ENCODE measurements at places on chromosomes 12 and 14.

GRCh38 chr14:74697543-74697942, 15.3 kb downstream of the AREL1 start:
- DNase-seq: no peak

- DNase-seq: no peak
These were observed 31.8 kb downstream of the SLC16A7 start for GRCh38 chr12:59627582-59627981.

- peak; percentile 25 for DNase-seq
These were observed 2.0 kb downstream of the SP1 start for GRCh38 chr12:53381731-53382630.

DNA sequence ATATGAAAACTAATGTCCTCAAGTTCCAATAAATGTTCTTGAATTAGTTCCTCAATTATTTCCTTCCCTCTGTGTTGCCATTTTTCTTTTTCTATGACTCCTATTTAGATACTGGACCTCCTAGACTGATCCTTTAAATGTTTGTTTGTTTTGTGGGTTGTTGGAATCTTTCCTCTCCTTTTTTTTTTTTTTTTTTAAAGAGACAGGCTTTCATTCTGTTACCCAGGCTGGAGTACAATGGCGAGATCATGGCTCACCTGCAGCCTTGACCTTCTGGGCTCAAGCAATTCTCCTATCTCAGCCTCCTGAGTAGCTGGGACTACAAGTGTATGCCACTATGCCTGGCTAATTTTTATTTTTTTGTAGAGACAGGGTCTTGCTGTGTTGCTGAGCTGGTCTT, 9.6 kb downstream of the PRKAG1 start:
- no peak for DNase-seq

- no peak for DNase-seq
These were observed 88.9 kb upstream of the FRMD6 start for GRCh38 chr14:51562816-51563215.

- no peak for DNase-seq
These were observed 76.1 kb downstream of the METTL25 start for GRCh38 chr12:82434392-82434911.

DNA sequence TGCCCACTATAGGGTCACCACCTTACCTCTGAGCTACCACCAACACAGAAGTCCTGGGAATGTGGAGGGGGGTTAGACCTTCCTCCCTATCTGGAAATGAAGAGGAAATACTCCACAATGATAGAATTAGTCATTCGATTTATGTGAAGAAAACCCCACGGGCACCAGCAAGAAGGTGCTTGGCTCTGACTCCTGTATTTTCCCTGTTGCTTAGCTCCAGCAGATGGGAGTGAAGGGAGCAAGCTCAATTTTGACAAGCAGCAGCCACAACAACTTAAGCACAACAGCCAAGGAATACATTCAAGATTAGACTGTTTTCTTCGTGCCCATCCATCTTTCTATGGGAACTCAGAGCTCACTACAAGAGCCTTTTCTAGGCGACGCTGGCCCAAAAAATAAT, 191.7 kb downstream of the SPTSSA start:
- no peak for DNase-seq

DNA sequence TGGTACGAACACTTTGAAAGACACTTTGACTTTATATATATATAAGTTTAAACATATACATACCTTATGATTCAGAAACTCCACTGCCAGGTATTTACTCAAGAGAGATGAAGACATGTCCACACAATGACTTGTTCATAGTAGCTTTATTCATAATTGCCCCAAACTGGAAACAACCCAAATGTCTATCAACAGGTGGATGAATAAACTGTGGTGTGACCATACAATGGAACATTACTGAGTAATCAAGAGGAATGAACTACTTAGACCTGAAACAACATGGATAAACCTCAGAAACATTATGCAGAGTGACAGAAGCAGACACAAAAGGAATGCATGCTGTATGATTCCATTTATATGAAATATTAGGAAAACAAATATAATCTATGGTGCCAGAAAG, 71.1 kb downstream of the PPP1R36 start:
- no peak for DNase-seq

DNA sequence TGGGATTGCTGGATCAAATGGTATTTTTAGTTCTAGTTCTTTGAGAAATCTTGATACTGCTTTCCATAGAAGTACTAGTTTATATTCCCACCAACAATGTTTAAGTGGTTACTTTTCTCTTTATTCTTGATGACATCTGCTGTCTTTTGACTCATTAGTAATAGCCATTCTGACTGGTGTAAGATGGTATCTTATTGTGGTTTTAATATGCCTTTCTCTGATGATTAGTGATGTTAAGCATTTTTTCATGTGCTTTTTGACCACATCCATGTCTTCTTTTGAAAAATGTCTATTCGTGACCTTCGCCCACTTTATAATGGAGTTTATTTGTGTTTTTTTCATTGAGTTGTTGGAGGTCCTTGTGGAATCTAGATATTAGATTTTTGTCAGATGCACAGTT, 865.7 kb downstream of the SLC6A15 start:
- DNase-seq: no peak

- no peak for DNase-seq
These were observed 44.7 kb upstream of the GNPNAT1 start for GRCh38 chr14:52836063-52836462.

DNA sequence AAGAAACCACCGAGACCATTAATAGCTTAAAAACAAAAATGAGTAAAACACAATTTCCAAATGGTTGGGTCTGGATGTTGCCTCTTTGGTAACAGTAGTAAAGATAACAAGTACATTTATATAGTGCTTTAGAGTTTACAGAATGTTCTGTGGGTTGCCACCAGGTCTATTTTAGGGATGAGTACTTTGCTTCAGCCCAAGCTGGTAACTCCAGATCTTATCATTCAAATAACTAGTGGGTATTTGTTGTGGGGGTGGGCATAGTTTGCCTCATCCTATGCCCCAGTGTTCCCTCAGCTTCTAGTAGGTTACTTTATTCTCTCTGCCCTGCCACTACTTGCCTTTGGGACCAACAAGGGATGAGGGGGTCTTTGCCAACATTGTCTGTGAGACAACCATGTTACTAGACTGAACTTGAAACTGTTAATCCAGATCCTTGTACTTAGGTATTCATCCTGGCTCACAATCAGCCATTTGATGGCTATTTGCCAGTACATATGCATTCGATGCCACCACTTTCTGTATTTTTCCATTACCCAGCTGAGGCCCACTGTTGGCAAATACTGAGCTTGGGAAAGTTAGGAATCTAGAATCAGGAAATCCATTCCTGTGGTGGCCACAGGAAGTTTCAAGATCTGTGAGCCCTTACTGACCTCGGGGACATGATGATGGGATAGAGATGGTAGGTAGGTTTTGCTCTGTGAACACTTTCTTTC, 17.6 kb upstream of the AKAP6 start:
- DNase-seq: no peak

- no peak for DNase-seq
These were observed 6.6 kb downstream of the DLK1 start for GRCh38 chr14:100733152-100733850.

GRCh38 chr12:13379531-13380188, 183.1 kb downstream of the EMP1 start:
- no peak for DNase-seq

GRCh38 chr12:464484-465267, 4.9 kb downstream of the B4GALNT3 start:
- no peak for DNase-seq

GRCh38 chr12:56728139-56728861, 3.2 kb upstream of the NACA start:
- no peak for DNase-seq

DNA sequence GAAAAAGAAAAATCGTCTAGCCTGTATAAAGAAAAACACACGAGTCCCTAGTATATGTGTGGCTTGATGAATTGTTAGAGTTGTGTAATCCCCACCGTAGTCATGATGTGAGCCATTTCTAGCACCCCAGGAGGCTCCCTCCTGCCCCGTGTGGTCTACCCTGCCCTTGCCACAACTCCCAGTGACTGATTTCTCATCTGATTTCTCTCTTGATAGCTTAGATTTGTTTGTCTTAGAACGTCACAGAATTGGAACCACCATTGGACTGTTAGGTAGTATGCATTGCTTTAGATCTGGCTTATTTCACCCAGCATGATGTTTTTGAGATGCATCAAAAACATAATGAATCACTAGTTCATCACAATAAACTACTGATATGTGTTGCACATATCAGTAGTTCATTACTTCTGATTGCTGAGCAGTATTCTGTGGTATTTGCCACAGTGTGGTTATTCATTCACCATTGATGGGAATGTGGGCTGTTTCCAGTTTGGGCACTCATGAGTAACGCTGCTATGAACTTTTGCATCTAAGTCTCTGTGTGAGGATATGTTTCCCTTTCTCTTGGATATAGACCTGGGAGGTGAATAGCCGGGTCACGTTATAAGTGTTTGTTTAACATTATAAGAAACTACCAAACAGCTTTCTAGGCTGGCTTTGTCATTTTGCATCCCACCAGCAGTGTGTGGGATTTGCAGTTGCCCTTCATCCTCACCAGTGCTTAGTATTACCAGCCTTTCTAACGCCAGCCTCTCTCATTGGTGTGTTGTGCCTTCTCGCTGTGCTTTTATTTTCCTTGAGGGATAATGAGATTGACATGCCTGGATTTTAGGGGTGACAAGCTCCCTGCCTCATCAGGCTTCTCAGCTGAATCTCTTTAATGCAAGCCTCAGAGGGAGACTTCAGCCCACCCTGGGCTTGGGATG, 31.9 kb upstream of the NCOR2 start:
- DNase-seq: no peak

DNA sequence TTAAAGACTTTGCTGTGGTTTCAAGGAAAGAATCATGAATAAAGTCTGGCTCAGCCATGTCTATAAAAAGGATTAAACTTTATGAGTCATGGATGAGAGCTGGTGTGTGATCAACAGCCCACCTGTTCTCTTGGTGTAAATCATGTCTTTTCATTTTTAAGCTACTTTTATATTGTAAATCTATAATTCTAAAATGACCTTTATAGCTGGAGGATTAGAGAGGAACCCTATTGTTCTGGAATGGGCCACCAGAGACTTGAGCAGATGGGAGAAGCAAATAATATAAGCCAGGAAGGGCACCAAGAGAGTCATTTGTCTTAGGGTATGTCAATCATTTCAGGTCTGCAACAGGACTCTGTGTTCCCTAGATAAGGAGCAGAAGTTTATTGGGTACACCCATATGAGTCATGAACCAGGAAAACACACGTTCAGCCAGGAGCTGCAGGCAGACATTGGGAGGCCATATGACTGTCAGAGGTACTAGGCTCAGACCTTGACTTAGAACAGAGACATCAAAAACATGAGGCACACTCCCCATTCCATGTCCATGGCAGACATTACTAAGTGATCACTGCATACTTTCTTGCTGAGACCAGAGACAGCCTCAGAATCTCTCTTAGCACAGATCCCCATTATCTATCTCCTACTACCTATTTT, 49.3 kb downstream of the NDUFA12 start:
- DNase-seq: peak; percentile 78

- DNase-seq: no peak
These were observed 32.4 kb downstream of the C14orf132 start for GRCh38 chr14:96071561-96071960.

GRCh38 chr12:122208073-122208820, 4.7 kb downstream of the B3GNT4 start:
- DNase-seq: no peak

DNA sequence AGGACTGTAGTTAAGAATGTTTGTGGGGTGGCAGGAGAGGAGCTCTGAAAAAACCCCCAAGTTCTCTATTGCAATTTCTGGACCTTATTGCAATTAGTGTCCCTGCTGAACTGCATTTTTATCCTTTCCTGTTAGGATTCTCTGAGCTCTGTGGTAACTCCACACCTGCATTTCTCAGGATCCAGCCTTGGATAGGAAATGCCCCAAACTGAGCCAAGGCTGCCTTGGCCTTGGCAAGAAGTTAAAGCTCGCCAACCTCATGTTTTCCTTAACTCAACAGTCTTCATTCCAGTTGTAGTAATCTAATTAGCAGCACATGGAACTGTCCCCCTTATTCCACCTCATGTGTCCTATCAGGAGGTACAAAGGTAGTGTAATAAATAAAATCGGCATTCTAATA, 66.5 kb downstream of the C12orf75 start:
- DNase-seq: no peak

GRCh38 chr12:15600223-15600935, 188.8 kb downstream of the EPS8 start:
- no peak for DNase-seq

DNA sequence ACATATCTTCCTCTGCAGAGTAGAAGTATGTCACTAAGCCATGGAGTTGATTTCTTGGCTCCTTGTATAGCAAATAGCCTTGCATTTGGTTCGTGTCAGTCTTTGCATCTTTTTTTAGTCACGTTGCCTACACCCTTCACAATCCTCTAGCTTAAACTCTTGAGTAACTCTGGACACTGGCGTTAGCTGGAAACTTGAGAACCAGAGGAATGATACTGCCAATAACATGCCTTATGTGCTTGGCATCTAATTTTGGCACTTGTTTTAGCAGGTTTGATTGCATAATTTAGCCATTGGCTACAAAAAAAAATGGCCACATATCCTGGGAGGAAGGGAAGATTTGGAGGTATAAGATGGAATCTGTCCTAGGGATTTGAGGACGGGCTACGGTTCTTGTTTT, 136.2 kb downstream of the ETV6 start:
- no peak for DNase-seq

GRCh38 chr14:75446447-75446846, 18.6 kb downstream of the JDP2 start:
- no peak for DNase-seq

GRCh38 chr12:119012179-119012578, 30.8 kb downstream of the SRRM4 start:
- DNase-seq: no peak
